ENCODE measurements at places on chromosomes 5 and 9. TPM values are rescaled to one million over a fixed set of nuclear protein-coding genes. Genes with fewer than 3 reads are reported as not detected.

The SPATA31C1 gene
- total RNA-seq: not detected

The CD74 gene
- total RNA-seq: 0.13 TPM

The TMC1 gene
- total RNA-seq: 2.2 TPM

The FOXD4L5 gene
- not detected for total RNA-seq

The GLDC gene
- 22.8 TPM for total RNA-seq

The TDRD7 gene
- total RNA-seq: 18.2 TPM

The AK8 gene
- total RNA-seq: 0.13 TPM

The FGFR4 gene
- total RNA-seq: 4.2 TPM

The PKD2L2 gene
- total RNA-seq: not detected

The CCL21 gene
- not detected for total RNA-seq

The REEP2 gene
- 2.8 TPM for total RNA-seq

The WDR38 gene
- not detected for total RNA-seq

The PLAC8L1 gene
- not detected for total RNA-seq

The INSL4 gene
- total RNA-seq: not detected

The STXBP1 gene
- total RNA-seq: 29.8 TPM

The PAEP gene
- total RNA-seq: not detected

The BRD9 gene
- total RNA-seq: 48.5 TPM

The SYK gene
- total RNA-seq: not detected

The SERF1B gene
- 26.3 TPM for total RNA-seq

The SMC2 gene
- 51.6 TPM for total RNA-seq

The ENTREP1 gene
- total RNA-seq: 5.5 TPM

The INSL6 gene
- total RNA-seq: not detected

The FOXD4 gene
- total RNA-seq: 0.27 TPM

The GRPEL2 gene
- total RNA-seq: 88.0 TPM

The FBN2 gene
- total RNA-seq: 208 TPM

The SPATA31D4 gene
- not detected for total RNA-seq

The LCN2 gene
- total RNA-seq: not detected

The SKP2 gene
- total RNA-seq: 52.9 TPM

The FBP2 gene
- total RNA-seq: not detected

The NRARP gene
- 12.1 TPM for total RNA-seq

The ANKDD1B gene
- total RNA-seq: 0.27 TPM

The LCN12 gene
- total RNA-seq: not detected

The SPINK7 gene
- not detected for total RNA-seq

The HAVCR1 gene
- not detected for total RNA-seq

The IFNA21 gene
- total RNA-seq: not detected

The PTGDS gene
- not detected for total RNA-seq

The ANKRD20A1 gene
- 6.6 TPM for total RNA-seq

The EDIL3 gene
- 5.3 TPM for total RNA-seq

The CORO2A gene
- 0.40 TPM for total RNA-seq

Measured in thoracic aorta endothelial cell (primary cell).